ENCODE measurements at places on chromosomes 1 and 21. TPM values are rescaled to one million over a fixed set of nuclear protein-coding genes. Genes with fewer than 3 reads are reported as not detected.
A peak's percentile ranks its signal among the peaks of the same experiment; 100 is the strongest.

GRCh38 chr1:217907504-217907903 is 276.4 kb downstream of the SPATA17 start:
- peak; percentile 12 for DNase-seq

GRCh38 chr21:33300701-33301631 is 23.8 kb upstream of the IFNAR1 start:
- DNase-seq: no peak

ATP1A2 gene
- under 0.01 TPM for total RNA-seq

DNA sequence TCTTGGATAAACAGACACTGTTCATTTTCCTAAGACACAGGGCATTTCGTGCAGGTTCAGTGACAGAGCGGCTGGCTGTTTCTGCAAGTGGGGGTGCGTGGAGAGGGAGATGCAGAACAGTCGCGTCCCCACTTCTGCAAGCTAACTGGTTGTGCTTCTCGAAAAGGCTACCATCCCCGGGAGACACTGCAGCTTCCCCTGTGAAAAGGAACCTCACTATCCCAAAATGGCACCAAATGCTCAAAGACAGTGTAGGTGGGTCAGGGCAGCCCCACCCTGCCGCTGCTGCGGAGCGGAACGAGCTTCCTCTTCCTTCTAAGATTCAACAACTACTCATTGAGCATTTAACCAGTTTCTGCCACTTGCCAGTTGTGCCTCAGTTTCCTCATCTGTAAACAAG is 19.2 kb upstream of the BACE2 start:
- DNase-seq: no peak

TSPEAR gene
- not detected for total RNA-seq

GRCh38 chr1:28282426-28283407 is 23.4 kb downstream of the SESN2 start:
- DNase-seq: no peak

CACNA1E gene
- total RNA-seq: not detected

- peak; percentile 48 for DNase-seq
Observed at GRCh38 chr1:21241771-21242581, 48.3 kb downstream of the ECE1 start.

GRCh38 chr1:2394220-2394619 is 2.6 kb downstream of the RER1 start:
- DNase-seq: no peak

OR10K1 gene
- total RNA-seq: not detected

DNA sequence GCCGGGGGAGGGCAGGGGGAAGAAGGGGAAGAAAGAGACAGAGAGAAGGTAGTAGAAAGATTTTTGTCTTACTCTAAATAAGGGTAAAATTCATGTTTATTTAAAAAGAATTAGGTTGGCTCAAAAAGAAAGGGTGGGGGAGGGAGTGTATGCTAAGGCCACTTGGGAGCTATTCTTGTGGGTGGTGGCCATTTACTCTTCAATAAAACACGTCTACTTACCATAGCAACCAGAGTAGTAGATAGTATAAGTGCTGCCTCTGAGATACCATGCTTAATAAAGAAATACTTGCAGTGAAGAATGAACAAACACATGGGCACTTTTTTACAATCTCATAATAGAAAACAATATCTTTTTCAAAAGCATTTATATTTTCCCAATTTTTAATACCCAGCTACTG is 538.1 kb upstream of the PTBP2 start:
- no peak for DNase-seq

CELA3B gene
- not detected for total RNA-seq

DUSP10 gene
- total RNA-seq: 59.1 TPM

GBP1 gene
- 108 TPM for total RNA-seq

AADACL4 gene
- total RNA-seq: not detected

GRCh38 chr1:51863384-51863783 is 15.1 kb downstream of the NRDC start:
- DNase-seq: no peak

LSS gene
- 43.4 TPM for total RNA-seq

CD1B gene
- total RNA-seq: not detected

- no peak for DNase-seq
Observed at GRCh38 chr1:210482945-210483617, 154.4 kb downstream of the HHAT start.

GRCh38 chr1:26102119-26102518 is 9.5 kb upstream of the PDIK1L start:
- no peak for DNase-seq

- DNase-seq: peak; percentile 52
Observed at GRCh38 chr1:44377925-44378784, 23.1 kb upstream of the ERI3 start.

- DNase-seq: peak; percentile 77
Observed at GRCh38 chr1:203268901-203269653, 36.2 kb upstream of the BTG2 start.

- peak; percentile 89 for DNase-seq
Observed at GRCh38 chr1:1000357-1001056, 610 bp upstream of the HES4 start.

GRCh38 chr1:88454781-88455180 is 229.3 kb upstream of the PKN2 start:
- no peak for DNase-seq

GRCh38 chr1:214360525-214361164 is 79.7 kb downstream of the SMYD2 start:
- DNase-seq: no peak

DNA sequence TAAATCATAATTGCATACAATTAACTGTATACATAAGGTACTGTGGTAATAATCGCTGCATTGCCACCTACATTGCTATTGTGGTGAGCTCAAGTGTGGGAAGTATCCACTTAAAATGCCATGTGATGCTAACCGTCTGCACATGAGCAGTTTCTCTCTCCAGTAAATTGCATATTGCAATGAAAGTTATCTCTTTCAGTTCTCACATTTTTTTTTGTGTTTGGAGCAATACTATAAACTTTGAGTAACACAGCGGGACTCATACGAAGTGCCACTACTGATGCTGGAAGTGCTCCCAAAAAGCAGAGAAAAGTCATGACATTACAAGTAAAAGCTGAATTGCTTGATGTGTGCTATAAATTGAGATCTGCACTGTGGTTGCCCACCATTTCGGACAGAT is 38.5 kb downstream of the DISC1 start:
- DNase-seq: no peak

UBASH3A gene
- total RNA-seq: not detected

DNA sequence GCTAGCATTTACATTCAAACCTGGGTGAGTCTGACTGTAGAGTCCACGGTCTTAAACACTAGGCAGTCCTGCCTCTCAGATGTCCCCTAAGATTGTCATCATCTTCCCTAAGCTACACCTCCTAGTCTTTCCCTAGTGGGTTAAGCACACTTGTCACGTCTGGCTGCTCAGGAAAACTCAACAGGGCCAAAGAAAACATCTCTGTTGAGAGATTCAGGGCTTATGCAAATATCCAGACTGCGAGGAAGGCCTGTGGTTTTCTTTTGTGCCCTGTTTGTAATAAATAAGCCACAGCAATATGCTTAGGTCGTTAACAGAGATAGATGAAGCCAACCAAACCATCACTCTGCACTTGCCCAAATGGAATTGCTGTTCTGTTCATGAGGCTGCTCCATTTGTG is 472.6 kb upstream of the DEPDC1 start:
- no peak for DNase-seq

ADAM30 gene
- not detected for total RNA-seq

FAM177B gene
- not detected for total RNA-seq

TAS1R3 gene
- not detected for total RNA-seq

HES3 gene
- not detected for total RNA-seq

- no peak for DNase-seq
Observed at GRCh38 chr21:45303091-45303615, 15.5 kb upstream of the POFUT2 start.
